Left lobe of liver (tissue), 2 donors: ENCODE measurements at places on chromosomes 6 and 20.

GRCh38 chr6:159044899-159045727 lies at the start of gene TAGAP:
TSS of gene TAGAP (minus strand) at chr6:159044991. CDS start at chr6:159044146, 845 bp downstream.
- no peak for DNase-seq

DNA sequence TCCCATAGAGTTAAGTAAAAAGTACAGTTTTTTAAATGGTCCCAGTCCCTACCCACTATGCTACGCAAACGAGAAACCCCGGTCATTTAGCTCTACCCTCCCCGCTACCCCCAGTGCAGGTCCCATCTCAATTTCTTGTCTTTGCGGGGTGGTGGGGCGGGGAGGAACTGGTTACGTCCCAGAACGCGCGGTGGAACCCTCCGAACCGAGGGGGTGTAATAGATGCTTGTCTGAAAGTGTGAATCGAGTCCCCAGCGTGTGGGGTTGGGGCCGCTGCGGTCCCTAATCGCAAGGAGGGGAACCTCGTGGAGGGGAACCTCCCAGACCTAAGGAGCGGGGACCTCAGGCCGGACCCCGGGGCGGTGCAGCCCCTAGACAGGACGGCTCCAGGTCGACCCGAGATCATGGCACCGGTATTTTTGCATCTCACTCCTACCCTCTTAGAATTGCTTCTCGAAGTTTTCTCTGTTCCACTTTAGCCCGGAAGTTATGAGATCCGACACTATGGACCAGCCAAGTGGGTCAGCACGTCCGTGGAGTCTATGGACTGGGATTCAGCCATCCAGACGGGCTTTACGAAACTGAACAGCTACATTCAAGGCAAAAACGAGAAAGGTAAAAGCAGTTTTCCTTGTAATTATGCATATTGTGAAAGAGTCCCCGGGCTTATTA lies 779 bp downstream of the HEBP2 start:
- DNase-seq, result no peak

DNA sequence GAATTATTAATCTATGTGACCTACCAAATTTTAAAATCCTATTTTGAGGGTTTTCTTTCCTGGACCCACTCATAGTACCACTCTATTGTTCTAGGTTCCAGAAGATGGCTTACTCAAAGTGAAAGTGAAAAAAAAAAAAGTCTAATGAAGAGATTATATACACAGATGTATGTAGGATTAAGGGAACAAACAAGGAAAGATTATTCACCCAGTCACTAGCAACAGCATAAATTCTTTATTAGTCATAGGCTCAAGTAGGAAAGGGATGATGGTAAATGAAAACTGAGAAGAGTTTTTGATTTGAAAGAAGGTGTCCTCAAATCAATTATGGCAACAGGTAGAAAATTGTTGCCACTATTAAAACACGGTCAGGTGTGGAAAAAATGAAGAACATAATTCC lies 923.7 kb downstream of the TBC1D32 start:
- DNase-seq, result no peak

- no peak for DNase-seq
Measured at GRCh38 chr20:50585678-50586077, 75.5 kb downstream of the PTPN1 start.

DNA sequence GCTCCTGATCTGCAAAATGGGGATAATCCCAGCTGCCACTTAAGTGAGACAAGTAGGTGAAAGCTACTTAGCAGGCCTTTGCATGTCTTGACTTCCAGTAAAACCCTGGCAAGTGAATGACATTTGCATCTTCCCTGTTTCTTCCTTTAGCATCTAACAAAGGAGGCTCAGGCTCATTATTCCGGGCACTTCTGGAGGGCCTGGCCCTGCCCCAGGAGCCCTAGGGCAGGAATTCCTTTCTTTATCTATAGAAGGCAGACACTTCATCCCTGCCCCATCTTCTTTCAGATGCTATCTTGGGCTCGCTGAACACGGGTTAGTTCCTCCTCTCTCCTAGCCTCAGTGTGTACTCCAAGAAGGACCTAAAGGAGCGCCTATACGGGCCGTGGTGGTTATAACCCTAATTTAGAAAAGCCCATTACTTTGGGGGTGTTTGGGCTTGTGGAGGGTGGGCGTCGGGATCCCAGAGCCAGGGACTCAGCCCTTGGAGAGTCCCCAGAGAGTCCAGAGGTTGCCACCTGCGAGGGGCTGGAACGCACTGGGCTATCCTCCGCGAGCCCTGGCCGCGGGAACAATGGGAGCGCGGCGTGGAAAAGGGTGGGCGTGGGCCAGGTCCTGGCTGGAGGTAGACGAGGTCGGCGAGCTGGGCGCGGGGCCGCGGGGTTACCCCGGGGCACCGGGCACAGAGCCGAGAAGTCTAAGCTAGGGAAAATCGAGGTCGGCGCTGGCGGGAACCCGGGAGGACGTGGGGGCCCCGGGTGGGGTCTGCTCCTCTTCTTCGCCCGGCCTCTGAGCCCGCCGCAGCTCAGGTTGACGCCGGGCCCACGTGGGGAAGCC lies 62.8 kb upstream of the EPB41L1 start:
- DNase-seq, result no peak

DNA sequence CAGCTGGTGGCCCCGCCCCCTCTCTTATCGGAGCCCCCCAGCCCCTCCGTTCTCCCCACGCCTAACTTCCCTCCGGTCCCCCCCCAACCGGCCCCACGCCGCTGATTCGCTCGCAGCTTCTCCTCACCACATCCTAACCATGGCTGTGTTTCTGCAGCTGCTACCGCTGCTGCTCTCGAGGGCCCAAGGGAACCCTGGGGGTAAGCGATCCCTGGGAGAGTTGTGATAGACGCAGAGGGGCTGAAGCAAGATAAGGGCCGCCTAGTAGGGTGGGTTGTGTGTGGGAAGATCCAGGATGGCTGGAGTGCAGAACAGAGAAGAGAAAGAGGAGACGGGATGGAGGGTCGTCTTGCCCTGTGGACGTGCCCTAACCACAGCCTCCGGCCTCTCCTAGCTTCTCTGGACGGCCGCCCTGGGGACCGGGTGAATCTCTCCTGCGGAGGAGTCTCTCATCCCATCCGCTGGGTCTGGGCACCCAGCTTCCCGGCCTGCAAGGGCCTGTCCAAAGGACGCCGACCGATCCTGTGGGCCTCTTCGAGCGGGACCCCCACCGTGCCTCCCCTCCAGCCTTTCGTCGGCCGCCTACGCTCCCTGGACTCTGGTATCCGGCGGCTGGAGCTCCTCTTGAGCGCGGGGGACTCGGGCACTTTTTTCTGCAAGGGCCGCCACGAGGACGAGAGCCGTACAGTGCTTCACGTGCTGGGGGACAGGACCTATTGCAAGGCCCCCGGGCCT lies at the start of gene MPIG6B:
TSS of gene MPIG6B (plus strand) at position 129 of the 735 bp plus-strand sequence. CDS start at position 140, 11 bp downstream.
- DNase-seq, result no peak

GRCh38 chr6:35310265-35310831 lies 12.7 kb downstream of the DEF6 start:
- no peak for DNase-seq

DNA sequence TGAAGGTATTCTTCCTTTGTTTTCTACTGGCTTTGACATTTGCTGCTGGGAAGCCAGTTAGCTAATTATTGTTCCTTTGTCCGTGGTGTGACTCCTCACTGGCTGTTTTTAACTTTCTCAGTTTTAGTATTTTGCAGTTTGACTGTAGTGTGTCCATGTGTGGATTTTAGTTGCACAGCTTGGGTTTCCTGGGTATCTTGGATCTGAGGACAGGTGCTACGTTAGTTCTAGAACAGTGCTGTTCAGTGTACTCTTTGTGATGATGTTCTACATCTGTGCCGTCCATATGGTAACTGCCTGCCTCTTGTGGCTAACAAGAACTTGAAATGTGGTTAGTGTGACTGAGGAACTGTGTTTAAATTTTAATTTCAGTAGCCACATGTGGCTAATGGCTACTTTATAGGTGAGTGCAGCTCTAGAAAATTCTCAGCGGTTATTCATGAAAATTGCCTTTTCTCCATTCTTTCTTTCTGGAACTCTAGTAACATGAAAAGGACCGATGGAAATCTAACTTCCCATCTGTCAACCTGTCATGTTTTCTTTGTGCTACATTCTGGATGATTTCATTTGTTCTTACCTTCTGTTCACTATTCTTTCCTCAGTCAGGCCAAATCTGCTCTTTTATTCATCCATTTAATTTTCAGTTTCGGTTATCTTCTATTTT lies 7.4 kb downstream of the SNX9 start:
- DNase-seq, result no peak

DNA sequence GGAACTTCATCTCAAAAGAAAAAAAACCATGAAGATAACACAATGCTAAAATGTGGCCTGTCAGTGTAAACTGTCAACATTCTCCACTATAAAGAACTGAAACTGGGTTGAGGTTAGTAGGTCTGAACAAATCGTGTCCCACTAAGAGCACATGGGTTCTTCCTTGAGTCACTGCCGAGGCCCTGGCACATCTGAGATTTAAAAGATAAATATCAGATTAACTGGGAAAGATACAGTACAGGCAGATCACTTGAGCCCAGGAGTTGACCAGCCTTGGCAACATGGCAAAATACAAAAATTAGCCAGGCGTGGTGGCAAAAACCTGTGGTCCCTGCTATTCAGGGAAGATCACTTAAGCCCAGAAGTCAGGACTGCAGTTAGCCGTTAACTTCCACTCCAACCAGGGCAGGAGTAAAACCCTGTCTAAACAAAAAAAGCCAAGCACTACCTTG lies 5.6 kb downstream of the EEF1A1 start:
- no peak for DNase-seq

DNA sequence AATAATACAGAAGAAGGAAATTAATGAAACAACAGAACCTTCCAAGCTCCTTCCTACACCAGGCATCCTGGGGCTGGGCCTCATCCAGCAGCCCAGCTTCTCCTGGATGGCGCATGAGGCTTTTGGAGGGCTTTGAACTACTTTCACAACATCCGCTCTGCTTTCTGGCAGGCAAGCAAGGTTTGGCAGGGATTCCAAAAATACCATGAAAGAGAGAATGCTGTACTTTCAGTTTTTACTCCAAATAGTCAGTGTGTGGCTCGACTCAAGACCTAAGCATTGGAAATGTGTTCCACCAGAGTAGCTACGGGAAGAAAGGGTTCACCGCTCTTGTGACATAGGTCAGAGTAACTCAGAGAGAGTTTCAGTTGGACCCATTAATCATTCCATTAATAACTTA lies 125.4 kb downstream of the OPRM1 start:
- peak; percentile 86 for DNase-seq
